Vagina (tissue), 2 donors: ENCODE measurements at places on chromosomes 6 and 20.

DNA sequence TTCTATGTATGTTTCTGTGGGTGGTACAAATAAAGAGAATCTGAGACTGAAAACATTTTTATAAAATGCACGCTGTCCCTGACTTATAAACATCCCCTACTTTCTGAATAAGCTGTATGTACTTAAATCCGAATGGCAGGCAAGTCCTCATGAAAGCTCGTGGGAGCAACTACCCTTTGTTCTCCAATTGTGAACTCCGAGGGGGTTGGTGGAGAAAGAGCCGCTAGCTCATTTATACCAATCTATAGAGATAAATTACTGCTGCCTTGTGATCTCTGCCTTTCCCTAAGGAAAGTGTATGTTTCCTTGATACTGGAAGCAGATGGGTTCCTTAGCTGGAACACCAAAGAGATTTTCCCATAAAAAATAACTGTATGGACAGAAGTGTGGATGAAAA lies 84.5 kb downstream of the GJA10 start:
- DNase-seq: no peak
- no peaks in the 10 kb centered on the region for H3K27me3 ChIP-seq
- H3K36me3 ChIP-seq: no peaks in the 10 kb centered on the region
- H3K27ac ChIP-seq: no peak overlapping the region
- peaks cover 10% of the 10 kb centered on the region for H3K4me1 ChIP-seq
- no peak overlapping the region for H3K4me3 ChIP-seq

DNA sequence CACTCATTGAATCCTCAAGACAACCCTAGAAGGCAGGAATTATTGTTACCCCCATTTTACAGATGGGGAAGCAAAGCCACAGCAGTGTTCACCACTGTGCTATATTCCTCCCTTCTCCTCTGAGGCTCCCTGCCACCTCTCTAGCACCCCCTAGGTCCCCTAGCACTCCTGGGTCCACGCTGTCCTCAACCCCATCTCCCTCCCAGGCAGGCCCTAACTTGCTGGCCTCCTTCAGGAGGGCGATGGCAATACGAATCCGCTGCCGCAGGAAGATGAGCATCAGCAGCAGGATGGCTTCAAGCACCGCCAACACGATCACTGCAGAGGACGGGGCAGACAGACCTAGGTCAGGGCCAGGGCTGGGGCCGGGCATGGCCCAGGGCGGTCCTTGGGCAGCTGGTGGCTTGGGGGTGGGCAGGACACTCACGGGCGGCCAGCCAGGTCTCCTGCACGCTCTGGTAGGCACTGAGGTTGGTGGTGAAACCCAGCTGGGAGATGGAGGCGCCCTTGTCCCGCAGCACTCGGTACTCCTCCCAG lies 7.8 kb upstream of the NEU1 start:
- H3K4me3 ChIP-seq: no peak overlapping the region
- no peak for DNase-seq
- H3K27ac ChIP-seq: peak overlapping the region; percentile 39
- H3K4me1 ChIP-seq: peaks cover 8% of the 10 kb centered on the region
- no peaks in the 10 kb centered on the region for H3K27me3 ChIP-seq
- H3K36me3 ChIP-seq: no peaks in the 10 kb centered on the region

DNA sequence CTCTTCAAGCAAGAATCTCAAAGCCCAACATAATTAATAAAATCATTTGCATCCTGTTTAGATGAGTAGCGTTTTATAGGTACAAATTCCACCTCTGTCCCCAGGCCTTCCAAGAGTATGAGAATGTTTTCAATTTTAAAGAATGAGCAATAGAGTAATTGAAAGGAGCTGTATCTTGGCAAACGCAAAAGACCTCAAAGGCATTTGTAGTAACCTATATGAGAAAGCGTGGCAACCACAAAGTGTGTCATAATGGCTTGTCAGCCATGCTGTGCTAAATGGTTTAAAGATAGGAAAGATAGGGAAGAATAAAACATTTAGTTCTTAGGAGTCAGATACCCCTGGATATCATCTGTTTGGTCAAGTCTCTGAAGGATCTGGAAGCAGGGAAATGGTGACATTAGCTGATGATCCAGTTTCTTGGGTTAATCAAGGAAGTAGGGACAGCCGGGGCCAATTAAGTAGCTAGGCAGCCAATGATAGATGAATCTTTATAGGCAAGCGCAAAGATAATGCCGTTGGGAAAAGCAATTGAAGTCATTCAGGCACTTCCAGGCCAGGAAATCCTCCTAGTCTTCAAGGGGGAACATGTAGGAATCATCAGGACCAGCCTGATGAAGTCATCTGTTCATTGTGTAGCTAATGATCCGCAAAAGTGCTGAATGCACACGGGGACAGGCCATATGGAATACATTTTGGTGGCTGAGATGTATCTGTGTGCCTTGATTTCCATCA lies 71.5 kb upstream of the ISM1 start:
- DNase-seq: no peak
- H3K4me3 ChIP-seq: no peak overlapping the region
- H3K27me3 ChIP-seq: no peaks in the 10 kb centered on the region
- peaks cover 8% of the 10 kb centered on the region for H3K4me1 ChIP-seq
- no peak overlapping the region for H3K27ac ChIP-seq

DNA sequence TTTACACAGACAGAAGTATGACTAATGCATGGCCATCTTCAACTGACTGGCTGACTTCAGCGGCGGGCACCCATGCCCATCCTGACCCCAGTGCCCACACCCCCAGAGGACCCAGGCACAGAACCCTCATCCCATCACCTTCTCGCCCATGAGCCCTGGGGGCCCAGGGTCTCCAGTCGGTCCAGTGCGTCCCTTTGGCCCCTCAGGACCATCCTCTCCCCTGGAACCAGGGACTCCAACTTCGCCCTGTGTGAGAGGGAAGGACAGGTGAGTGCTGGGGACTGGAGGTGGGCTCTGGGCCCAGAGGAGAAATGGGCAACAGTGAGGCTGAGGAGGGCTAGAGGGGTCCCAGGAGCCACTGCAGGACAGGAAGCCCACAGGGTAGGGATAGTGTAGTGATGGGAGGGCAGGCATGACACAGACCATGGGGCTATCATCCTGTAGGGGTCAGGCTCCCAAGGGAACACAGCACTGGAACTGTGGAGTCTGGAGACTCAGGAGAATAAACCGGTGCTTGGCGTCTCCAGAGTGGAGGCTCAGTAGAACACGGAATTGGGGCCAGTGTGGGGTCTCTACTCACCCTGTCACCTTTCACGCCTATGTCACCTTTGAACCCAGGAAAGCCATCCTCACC lies 16.7 kb downstream of the COL11A2 start:
- no peak overlapping the region for H3K27ac ChIP-seq
- DNase-seq: no peak
- no peaks in the 10 kb centered on the region for H3K4me1 ChIP-seq
- H3K27me3 ChIP-seq: no peaks in the 10 kb centered on the region

GRCh38 chr6:20211037-20211940 lies 980 bp downstream of the MBOAT1 start:
- H3K36me3 ChIP-seq: no peaks in the 10 kb centered on the region
- H3K4me1 ChIP-seq: peaks cover 52% of the 10 kb centered on the region
- peak overlapping the region; percentile 94 for H3K27ac ChIP-seq
- H3K4me3 ChIP-seq: peak overlapping the region; percentile 97

DNA sequence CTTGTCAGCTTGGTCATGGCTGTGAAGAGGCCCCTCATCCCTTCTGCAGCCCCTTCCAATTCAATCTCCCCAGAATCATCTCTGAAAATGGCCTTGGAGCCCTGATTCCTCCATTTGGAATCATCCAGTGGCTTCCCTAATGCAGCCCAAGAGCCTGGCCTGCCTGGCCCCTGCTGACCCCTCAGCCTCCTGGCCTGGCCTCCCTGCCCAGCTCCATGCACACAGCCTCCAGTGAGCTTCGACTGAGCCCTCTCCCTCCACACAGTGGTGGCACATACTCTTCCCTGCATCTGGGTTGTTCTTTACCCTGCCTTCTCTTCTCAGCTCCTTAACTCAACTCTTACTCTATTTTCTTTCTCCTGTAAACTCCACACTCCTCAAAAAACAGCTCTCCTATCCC lies 120.9 kb downstream of the ANKRD60 start:
- no peak overlapping the region for H3K4me3 ChIP-seq
- H3K4me1 ChIP-seq: peaks cover 9% of the 10 kb centered on the region
- H3K36me3 ChIP-seq: no peaks in the 10 kb centered on the region
- H3K27ac ChIP-seq: no peak overlapping the region
- H3K27me3 ChIP-seq: no peaks in the 10 kb centered on the region
- peak; percentile 58 for DNase-seq

DNA sequence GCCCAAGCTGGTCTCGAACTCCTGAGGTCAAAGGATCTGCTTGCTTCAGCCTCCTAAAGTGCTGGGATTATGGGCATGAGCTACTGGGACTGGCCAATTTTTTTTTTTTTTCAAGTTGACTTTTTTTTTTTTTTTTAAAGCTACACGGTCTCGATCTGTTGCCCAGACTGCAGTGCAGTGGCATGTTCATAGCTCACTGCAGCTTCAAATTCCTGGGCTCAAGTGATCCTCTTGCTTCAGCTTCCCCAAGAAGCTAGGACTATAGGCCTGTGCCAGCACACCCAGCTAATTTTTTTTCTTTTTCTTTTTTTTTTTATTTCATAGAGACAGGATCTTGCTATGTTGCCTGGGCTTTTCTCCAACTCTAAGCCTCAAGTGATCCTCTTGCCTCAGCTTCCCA lies 59.5 kb downstream of the NCOA3 start:
- no peak for DNase-seq
- no peak overlapping the region for H3K27ac ChIP-seq
- peaks cover 44% of the 10 kb centered on the region for H3K4me1 ChIP-seq
- no peak overlapping the region for H3K4me3 ChIP-seq
- H3K36me3 ChIP-seq: no peaks in the 10 kb centered on the region

GRCh38 chr6:91280494-91280830 lies 693.6 kb upstream of the MAP3K7 start:
- no peak overlapping the region for H3K4me3 ChIP-seq
- no peak overlapping the region for H3K27ac ChIP-seq
- no peaks in the 10 kb centered on the region for H3K4me1 ChIP-seq
- H3K36me3 ChIP-seq: no peaks in the 10 kb centered on the region
- DNase-seq: no peak

GRCh38 chr6:136424901-136425300 lies 125.3 kb downstream of the MAP7 start:
- H3K27ac ChIP-seq: no peak overlapping the region
- no peaks in the 10 kb centered on the region for H3K27me3 ChIP-seq
- no peaks in the 10 kb centered on the region for H3K4me1 ChIP-seq
- no peak for DNase-seq
- no peaks in the 10 kb centered on the region for H3K36me3 ChIP-seq
- H3K4me3 ChIP-seq: no peak overlapping the region

DNA sequence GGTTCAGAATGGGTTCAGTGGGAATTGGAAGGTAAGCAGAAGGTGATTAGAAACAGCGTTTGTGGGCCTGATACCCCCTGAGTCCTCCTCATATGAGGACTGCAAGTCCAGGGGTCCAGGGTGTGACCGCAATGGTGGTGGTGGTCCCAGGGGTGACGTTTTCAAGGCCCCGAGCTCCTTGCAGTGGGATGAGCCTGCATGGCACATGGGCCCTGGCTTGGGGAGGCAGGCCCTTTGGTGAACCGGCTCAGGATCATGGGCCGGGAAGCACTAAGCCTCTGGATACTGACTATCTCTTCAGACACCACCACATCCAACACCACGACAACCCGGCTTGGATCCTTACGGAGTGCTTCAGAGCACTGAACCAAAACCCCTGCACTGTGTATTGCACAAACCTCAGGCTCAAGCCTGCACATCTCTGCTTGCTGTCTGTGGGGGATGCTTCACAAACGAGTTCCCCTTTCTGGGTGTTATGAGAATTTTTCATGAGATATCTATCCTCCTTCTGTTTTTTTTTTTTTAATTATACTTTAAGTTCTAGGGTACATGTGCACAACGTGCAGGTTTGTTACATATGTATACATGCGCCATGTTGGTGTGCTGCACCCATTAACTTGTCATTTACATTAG lies 67.9 kb downstream of the STK35 start:
- H3K27me3 ChIP-seq: no peaks in the 10 kb centered on the region
- DNase-seq: no peak
- no peaks in the 10 kb centered on the region for H3K4me1 ChIP-seq
- no peak overlapping the region for H3K4me3 ChIP-seq
- no peak overlapping the region for H3K27ac ChIP-seq

- H3K4me3 ChIP-seq: no peak overlapping the region
- H3K4me1 ChIP-seq: peaks cover 9% of the 10 kb centered on the region
- no peaks in the 10 kb centered on the region for H3K27me3 ChIP-seq
- no peak for DNase-seq
- no peak overlapping the region for H3K27ac ChIP-seq
Measured at GRCh38 chr6:16450285-16450684, 211.9 kb downstream of the GMPR start.

- no peak overlapping the region for H3K27ac ChIP-seq
- DNase-seq: no peak
- H3K27me3 ChIP-seq: no peaks in the 10 kb centered on the region
- no peak overlapping the region for H3K4me3 ChIP-seq
- no peaks in the 10 kb centered on the region for H3K4me1 ChIP-seq
- no peaks in the 10 kb centered on the region for H3K36me3 ChIP-seq
Measured at GRCh38 chr6:49888742-49889431, 22.6 kb upstream of the CRISP1 start.

- H3K27me3 ChIP-seq: no peaks in the 10 kb centered on the region
- no peak for DNase-seq
- no peak overlapping the region for H3K4me3 ChIP-seq
- H3K27ac ChIP-seq: no peak overlapping the region
- peaks cover 32% of the 10 kb centered on the region for H3K4me1 ChIP-seq
Measured at GRCh38 chr20:62030834-62031434, 34.7 kb downstream of the TAF4 start.

- no peaks in the 10 kb centered on the region for H3K27me3 ChIP-seq
- H3K4me1 ChIP-seq: no peaks in the 10 kb centered on the region
- H3K27ac ChIP-seq: no peak overlapping the region
- no peak overlapping the region for H3K4me3 ChIP-seq
- DNase-seq: no peak
- H3K36me3 ChIP-seq: no peaks in the 10 kb centered on the region
Measured at GRCh38 chr6:21754891-21755290, 161.3 kb downstream of the SOX4 start.

GRCh38 chr20:43953919-43954592 lies 39.4 kb downstream of the TOX2 start:
- peaks cover 33% of the 10 kb centered on the region for H3K4me1 ChIP-seq
- H3K27ac ChIP-seq: no peak overlapping the region
- no peak for DNase-seq
- no peak overlapping the region for H3K4me3 ChIP-seq
- no peaks in the 10 kb centered on the region for H3K27me3 ChIP-seq
